ENCODE measurements at places on chromosomes 2 and 18.

DNA sequence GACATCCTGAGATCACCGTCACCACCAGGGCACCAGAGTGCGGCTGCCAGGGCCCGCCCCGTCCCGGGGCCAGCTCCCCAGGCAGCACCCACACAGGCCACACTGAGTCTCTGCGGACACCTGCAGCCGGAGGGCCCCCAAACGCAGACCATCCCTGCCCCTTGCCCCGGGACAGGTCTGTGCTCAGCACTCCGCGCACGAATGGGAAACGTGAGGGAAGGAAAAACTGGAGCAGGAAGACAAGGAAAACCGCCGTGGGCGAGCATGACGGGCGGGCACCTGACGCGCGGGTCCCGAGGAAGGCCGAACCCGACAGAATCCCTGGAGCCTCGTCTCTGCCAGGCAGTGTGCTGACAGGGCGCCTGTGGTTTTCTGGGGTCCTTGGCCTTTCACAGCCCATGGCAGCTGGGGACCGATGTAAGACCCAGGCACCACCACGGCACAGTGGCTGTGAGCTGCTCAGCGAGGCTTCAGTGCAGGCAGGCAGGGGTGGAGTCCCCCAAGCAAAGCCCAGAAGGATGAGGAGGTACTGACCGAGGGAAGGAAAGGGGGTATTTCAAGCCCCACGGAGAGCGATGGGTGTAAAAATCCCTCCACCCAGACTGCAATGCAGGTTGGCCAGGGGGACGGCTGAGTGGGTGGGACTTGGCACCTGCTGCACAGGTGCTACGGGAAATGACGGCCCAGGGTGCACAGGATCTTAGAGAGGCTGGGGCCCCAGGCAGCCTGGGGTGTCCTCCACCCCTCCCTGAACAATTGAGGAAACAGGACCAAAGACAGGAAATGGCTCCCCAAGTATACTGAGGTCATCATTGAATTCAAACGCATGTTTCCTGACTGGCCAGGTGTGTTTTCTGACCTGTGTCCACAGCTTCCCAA, 59.0 kb downstream of the PXDN start:
- DNase-seq, result no peak

DNA sequence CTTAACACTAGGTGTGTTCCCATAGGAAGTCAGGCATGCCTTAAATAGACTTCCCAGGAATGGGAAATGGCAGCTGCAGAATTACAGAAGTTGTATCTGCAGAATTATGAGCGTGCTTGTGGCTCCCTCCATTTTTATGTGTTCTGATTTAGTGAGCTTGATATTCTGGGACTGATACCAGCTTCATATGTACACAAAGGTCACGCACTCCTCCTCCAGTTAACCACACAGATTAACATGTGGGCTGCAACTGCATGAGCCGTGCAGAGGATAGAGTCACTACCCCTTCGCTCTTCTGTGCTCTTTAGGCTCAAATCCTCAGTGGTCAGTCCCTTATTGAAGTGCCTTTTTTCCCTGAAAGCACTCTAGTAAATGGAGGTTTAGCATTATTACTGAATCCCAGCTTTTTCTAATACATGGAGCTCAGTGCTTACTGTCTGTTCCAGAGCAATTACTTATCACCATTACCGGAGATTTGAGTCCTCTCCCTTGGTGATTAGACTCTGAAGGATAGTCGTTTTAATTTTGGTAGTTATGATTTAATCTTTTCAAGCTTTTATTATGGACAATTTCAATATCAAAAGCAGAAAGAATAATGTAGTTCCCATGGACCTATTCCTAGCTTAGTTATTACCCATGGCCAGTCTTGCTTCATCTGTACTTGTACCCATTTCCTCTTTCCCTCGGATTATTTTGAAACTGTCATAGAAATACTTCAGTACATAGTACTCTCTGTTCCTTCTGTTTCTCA, 238.3 kb downstream of the PRKCE start:
- DNase-seq, result no peak

DNA sequence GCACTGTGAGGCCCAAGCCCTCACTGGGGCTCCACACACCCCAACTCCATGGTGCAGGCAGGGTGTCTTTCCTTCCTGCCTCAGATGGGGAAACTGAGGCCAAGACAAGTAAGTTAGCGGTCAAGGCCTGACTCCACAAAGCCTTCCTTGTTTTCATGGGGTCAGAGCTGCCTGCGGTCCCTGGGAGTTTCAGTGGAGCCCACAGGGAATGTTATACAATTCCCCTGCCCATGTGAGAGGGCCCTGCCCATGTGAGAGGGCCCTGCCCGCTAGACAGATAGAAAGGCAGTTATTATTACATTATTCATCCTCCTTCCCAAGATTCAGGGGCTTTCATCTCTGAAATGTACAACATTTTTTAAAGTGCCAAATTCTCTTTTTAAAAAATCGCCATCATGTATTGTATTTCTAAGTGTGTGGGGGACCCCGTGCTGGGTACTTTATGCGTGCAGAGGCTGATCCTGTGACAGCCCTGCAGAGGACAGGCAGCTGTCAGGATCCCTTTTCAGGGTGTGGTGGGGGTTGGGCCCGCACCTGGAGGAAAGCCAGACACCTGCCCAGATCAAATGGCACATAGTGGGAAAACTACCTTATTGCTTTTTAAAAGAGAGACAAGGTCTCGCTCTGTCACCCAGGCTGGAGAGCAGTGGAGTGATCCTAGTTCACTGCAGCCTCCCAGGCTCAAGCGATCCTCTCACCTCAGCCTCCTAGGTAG, 23.4 kb downstream of the FBLN7 start:
- DNase-seq, result no peak

DNA sequence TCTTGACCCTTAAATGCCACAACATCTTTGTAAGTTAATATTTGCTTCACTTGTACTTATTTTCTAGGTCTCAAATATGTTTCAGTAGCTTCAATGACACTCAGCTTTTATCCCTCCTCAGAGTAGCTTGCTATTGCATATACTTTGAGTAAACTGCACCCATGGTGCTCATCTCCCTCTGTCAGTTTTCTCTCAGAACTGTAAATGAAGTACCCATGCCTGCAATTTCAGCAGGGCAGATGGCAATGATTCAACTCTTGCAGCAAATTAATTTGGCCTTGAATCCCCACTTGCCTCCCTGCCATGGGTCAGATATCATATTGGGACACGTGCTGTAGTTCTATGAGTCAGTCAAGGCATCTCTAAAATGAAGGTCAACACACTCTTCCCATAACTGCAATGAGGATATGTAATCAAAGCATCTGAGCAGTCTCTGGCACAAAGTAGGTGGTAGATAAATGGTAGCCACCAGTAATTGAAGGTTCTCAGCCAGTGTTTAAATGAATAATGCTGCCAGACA, 225.8 kb downstream of the PIEZO2 start:
- DNase-seq, result no peak

GRCh38 chr18:67359873-67360838, 156.4 kb downstream of the DSEL start:
- DNase-seq, result no peak

- no peak for DNase-seq
Observed at GRCh38 chr2:107681936-107682335, 144.8 kb upstream of the RGPD4 start.

DNA sequence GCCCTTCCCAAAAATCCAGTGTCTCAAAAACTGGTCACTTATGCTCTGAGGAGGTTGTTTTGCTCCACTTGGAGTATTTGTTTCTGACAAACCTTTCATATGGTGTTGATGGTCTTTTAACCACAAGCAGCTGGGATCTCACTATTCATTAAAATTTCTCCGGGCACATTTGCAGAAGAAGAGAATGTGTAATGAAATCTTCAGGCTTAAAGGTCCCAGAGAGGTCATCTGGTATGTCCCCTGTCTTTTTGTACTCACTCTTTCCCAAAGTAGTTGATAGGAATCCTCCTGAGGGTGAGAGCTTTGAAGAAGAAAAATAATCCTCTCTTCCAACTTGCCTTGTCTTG, 430.8 kb downstream of the SETBP1 start:
- no peak for DNase-seq

GRCh38 chr18:57727952-57728807, 74.9 kb downstream of the ATP8B1 start:
- no peak for DNase-seq

GRCh38 chr18:47287911-47288585, 36.6 kb upstream of the SKOR2 start:
- no peak for DNase-seq

- no peak for DNase-seq
Observed at GRCh38 chr2:187297801-187298200, 150.3 kb downstream of the CALCRL start.

DNA sequence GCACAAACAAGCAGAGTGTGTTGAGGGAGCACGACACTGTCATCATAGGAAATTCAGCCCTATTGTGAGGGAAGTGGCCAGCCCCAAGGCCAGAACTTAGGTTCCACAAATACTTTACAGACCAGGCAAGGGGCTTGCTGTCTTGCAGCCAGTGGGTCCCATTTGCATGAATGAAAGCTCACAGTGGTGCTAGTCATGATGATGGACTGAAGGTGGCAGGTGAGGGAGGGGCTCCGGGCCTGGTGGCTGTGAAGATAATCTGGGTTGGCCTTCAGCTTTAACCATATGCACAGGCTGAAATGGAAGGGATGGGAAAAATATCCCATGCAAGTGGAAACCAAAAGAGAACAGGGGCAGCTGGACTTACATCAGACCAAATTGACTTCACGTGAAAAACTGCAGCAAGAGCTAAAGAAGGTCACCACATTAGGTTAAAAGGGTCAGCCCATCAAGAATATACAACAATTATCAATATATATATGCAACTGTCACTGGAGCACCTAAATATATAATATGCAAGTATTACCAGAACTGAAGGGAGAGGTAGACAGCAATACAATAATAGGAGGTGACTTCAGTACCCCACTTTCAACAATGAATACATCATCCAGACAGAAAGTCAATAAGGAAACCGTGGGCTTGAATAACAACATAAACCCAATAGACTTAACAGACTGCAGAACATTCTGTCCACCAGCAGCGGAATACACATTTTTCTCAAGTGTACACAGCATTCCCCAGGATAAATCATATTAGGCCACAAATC, 39.6 kb downstream of the DCDC2C start:
- no peak for DNase-seq

- DNase-seq, result no peak
Observed at GRCh38 chr2:205772983-205773382, 90.7 kb downstream of the NRP2 start.

DNA sequence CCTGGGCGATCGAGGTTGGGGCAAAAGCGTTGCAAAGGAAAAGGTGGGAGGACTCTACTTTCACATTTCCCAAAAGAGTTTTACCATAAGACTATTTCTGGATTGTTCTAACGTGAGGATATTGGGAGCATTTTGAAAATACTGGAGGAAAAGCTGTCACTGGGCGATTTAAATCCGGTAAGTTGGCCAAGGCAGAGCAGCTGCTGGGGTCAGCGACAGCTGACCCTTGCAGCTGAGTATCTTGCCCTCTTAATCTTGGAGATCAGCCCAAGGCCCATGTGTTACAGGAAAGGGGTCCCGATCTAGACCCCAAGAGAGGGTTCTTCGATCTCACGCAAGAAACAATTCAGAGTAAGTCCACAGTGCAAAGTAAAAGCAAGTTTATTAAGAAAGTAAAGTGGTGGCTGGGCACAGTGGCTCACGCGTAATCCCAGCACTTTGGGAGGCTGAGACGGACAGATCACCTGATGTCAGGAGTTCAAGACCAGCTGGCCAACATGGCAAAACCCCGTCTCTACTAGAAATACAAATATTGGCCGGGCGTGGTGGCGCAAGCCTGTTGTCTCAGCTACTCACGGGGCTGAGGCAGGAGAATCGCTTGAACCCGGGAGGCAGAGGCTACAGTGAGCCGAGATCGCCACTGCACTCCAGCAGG, 964 bp upstream of the ST3GAL5 start:
- no peak for DNase-seq

DNA sequence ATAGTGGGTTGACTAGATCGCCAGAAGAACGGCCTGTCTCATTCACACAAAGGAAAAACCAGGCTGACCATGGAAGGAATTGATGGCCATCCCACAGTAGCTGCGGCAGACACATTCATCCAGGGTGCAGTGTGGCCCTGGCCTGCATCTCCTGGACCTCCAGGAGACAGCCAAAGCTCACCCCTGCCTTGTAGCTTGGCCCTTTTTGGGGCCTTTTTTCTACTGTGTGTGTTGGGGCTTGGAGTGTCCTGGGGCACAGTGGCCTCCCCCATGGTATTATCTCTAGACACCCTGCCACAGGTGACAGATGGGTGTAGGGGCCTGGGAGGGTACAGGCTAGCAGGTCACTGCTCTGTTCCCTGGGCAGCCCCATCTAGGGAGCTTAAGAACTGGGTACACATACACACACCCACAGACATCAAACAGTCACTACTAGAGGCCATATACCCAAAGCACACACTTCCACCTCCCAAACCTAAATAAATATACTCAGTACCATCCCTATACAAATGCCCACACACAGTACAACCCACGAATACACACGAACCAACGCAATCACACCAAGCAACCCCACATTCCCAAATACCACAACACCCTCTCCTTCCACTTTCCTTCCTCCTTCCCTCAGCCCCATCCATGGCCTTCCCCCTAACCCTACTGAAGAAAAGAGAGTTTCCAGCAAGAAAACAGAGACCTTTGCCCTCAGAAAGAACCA, 8.6 kb downstream of the EN1 start:
- no peak for DNase-seq

DNA sequence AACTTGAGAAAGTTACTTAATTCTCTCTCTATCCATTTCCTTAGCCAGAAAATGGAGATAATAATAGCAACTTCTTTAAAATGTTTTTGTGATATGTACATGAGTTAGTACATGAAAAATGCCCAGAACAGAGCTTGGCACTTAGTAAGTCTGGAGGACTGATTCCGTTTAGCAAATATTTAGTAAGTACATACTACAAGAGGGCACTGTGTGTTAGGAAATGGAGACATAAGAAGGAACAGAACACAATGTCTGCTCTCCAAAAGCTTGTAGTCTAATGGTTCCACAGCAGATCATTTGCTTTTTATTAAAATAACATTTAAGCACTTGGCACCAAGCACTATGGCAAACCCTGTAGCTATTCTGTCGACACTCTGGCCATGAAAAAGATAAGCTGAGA, 47.5 kb upstream of the CDH20 start:
- DNase-seq, result no peak

DNA sequence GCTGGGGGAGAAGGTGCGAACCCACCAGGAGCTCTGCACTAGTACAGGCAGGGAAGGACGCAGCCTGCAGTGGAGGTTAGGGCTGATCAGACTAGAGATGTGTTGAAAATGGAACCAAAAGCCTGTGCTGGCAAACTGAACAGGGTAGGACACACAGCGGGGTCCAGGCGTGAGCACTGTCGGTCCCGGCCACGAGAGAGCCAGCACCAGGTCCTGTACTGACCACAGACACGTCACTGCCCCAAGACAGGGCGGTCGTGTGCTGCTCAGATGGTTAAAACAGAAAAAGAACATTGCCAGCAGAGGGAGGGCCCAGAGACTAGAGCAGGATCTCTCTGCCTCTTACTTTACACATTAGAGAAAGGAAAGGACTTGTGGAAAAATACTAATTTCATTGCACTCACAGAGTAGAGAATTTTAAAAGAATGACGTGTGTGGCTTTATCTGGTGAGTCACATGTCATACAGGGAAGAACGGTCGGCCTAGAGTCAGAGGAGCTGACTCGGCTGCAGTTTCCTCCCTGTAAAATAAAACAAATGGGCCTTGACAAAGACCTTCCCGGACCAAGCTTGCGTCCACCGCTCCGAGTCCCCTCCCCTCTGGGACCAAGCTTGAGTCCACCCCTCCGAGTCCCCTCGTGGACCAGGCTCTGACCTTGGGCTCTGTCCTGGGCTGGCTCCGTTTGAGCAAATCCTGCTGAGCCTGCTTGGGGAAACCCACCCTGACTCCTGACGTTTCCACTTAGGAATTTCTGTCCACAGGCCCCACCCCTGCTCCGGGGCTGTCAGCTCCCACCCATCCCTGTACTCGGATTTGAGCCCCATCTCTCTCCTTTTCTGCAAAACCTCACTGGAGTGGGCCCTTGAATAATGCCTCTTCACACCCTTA, 16.7 kb upstream of the ADI1 start:
- no peak for DNase-seq

GRCh38 chr2:204706939-204707338, 161.7 kb downstream of the PARD3B start:
- DNase-seq, result no peak
